ENCODE measurements at places on chromosomes 1 and 21. TPM values are rescaled to one million over a fixed set of nuclear protein-coding genes. Genes with fewer than 3 reads are reported as not detected.

Gene SYCP1
- polyA plus RNA-seq: not detected

Gene MASP2
- 0.34 TPM for polyA plus RNA-seq

Gene FCRL4
- 0.08 TPM for polyA plus RNA-seq

Gene EXO1
- 41.0 TPM for polyA plus RNA-seq

Gene KPRP
- not detected for polyA plus RNA-seq

Gene LCE1C
- 4.1 TPM for polyA plus RNA-seq

Gene OR2W3
- not detected for polyA plus RNA-seq

Gene AMY1C
- 0.10 TPM for polyA plus RNA-seq

Gene FCRL2
- 0.23 TPM for polyA plus RNA-seq

Gene KRTAP19-2
- polyA plus RNA-seq: not detected

Gene IL23R
- polyA plus RNA-seq: 1.7 TPM

Gene AHCTF1
- 14.1 TPM for polyA plus RNA-seq

Gene VANGL1
- polyA plus RNA-seq: 12.5 TPM

Gene PTP4A2
- 230 TPM for polyA plus RNA-seq

Gene IFI16
- polyA plus RNA-seq: 174 TPM

Gene IGFN1
- not detected for polyA plus RNA-seq

Gene VWA1
- polyA plus RNA-seq: not detected

Gene ATXN7L2
- polyA plus RNA-seq: 4.2 TPM

Gene DMBX1
- polyA plus RNA-seq: not detected

Data from GM12878 (cell line).